ENCODE measurements at places on chromosomes 3 and 15. TPM values are rescaled to one million over a fixed set of nuclear protein-coding genes. Genes with fewer than 3 reads are reported as not detected.

Gene LRRIQ4
- not detected for total RNA-seq

Gene LMAN1L
- 0.94 TPM for total RNA-seq

Gene SERINC4
- 0.25 TPM for total RNA-seq

Gene SHC4
- total RNA-seq = 0.43 TPM

Gene LTF
- 1.1 TPM for total RNA-seq

Gene SATB1
- 137 TPM for total RNA-seq

Gene PPM1M
- 77.8 TPM for total RNA-seq

Gene FBXL22
- 0.33 TPM for total RNA-seq

Gene SCAMP5
- total RNA-seq = 2.7 TPM

Gene LYSMD4
- total RNA-seq = 7.2 TPM

Gene CLDN18
- not detected for total RNA-seq

Gene ERC2
- total RNA-seq = not detected

Gene CLSTN2
- not detected for total RNA-seq

Gene GOLGA6B
- not detected for total RNA-seq

Gene LIPC
- total RNA-seq = 5.3 TPM

Gene CGNL1
- not detected for total RNA-seq

Gene DPPA2
- total RNA-seq = not detected

Gene PROS1
- 0.68 TPM for total RNA-seq

Gene WWTR1
- total RNA-seq = 0.72 TPM

Gene GADL1
- total RNA-seq = not detected

Gene TIMP4
- total RNA-seq = not detected

Gene SH3GL3
- not detected for total RNA-seq

Gene TRPM1
- not detected for total RNA-seq

Gene HTD2
- 3.3 TPM for total RNA-seq

Gene TMEM41A
- 35.4 TPM for total RNA-seq

Gene CLRN1
- not detected for total RNA-seq

Gene BCL2A1
- total RNA-seq = 61.3 TPM

Gene CLDN11
- total RNA-seq = not detected

Gene GALNT15
- total RNA-seq = not detected

Gene P2RY13
- 6.5 TPM for total RNA-seq
